ENCODE measurements at places on chromosomes 13 and 19. TPM values are rescaled to one million over a fixed set of nuclear protein-coding genes. Genes with fewer than 3 reads are reported as not detected.

The S1PR5 gene
- not detected for total RNA-seq

The KPNA3 gene
- total RNA-seq: 41.1 TPM

The EDDM13 gene
- not detected for total RNA-seq

The PPAN gene
- 31.4 TPM for total RNA-seq

DNA sequence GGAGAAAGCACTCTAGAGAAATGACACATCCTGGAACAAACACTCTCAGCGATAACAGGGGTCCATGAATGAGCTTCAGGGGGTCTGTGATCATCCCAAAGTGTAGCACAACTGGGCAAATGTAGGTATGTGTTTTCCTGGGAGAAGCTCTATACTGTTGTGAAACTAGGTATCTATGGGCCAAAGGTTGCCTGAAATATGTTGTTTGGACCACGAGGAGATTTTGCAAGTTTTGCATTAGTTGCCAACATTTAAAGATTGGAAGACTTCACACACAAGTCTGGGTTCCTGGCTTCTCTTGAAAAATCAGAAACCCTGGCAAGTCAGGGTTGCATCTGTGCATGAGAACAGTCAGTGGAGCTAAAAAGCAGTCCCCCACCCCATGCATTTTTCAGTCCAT, 26.7 kb upstream of the POU2F2 start:
- DNase-seq: no peak

DNA sequence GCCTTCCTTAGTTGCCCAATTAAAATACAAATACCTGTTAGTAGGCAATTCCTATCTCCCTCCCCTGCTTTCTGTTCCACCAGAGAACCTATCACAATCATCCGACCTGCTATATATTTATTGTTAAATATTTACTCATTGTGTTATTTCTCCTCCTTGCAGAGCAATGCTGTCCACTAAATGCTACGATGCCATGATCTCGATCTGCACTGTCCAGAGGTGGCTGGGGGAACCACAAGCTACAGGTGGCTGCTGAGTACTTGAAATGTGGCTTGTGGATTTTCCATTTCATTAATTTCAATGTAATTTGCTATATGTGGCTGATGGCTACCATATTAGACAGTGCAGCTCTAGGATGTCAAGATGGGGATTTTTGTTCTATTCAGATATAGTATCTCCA, 5.1 kb downstream of the KLK6 start:
- DNase-seq: no peak

DNA sequence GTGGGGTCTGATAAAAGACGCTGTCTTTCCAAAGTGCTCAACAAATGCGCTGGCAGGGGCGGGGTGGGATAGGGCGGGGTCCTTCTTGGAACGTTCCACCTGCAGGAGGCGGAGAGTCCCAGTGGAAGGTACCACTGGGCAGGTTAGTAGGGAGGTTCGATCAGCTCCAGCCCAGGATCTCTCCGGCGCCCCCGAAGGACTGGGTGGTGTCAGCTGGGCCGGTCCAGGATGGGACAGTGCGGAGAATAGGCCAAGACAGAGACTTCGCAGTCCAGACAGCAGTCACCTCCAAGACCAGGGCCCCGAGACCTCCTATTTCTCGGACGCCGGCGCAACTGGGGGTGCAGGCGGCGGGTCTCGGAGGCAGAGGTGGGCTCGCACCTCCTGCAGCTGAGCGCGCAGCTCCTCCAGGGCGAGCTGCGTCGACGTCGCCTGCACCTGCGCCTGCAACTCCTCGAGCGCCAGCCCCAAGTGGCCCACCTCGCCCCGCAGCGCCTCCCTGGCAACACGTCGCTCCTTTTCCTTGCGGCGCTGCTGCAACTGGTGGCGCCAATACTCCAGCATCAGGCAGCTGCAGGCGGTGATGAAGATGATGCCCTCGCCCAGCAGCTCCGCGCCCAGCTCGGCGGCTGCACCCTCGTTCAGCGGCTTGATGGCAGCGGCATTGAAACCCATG, 21.6 kb downstream of the VASP start:
- no peak for DNase-seq

DNA sequence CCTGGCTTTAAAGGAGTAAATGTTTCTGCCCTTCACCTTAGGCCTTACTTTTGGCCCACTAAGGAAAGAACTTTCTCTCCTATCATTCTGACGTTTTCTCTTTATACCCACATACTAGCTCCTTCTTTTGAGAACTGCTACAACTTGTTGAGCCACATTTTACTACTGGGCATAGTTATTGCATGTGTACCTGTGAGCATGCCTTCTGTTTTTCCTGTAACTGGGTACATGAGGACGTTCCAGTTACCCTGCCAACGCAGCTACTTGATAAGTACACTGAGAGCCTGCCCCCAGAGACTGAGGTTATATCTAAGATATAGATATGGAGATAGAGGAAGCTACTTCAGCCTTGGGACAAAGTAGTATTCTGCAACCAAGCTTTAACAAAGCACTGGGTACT, 3.5 kb downstream of the CCDC169 start:
- no peak for DNase-seq

DNA sequence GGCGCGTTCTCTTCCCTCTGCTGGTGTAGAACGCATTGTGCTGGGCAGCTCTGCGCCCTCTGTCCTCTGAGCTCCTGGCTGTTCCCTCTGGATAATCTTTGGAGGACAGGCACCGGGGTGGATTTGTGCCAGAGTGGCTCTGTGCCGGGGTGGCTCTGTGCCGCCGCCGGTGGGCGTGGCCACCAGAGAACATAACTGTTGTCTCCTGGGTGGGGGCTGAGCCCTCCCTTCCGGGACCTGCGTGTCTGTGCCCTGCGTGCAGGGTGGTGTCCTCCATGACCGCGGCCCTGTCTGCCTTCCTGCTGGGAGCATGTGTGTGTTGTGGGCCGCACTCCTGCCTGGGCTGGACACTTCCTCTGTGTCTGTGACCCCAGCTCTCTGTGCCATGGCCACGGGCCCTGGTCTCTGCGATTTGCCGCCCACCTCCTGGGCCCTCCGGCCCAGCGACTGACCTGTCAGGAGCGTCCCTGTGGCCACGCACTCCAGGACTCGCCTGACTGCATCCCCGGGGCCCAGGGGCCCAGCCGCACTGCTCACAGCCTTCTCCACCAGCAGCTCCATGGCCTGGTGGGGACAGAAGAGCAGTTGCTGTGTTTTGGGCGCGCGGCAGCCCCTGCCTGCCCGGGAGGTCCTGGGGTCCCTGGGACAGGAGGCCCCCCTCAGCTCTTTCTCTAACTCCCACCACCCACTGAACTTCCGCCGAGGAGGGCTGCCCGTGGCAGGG, 22.4 kb upstream of the MATK start:
- no peak for DNase-seq

- DNase-seq: no peak
Measured at GRCh38 chr13:75757336-75757735, 121.2 kb downstream of the LMO7 start.

DNA sequence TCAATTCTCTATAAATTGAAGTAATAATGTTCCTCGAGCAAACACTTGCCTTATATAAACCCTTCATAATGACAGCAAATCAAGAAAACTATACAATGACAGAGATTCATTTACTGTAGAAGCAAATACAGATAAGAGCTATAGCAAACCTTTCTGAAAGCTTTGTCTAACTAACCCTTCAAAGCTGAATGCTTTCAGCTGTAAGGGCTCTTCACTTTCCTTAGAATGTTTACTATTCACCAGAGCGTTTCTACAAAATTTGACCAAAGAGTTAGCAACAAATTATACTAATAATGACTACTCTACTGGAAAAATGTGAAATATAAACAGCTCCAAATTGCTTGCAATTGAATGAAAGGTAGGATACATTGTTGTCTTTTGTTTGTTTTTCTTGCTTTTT, 218.1 kb downstream of the SLITRK5 start:
- no peak for DNase-seq

- no peak for DNase-seq
Measured at GRCh38 chr13:20129076-20129475, 31.8 kb downstream of the GJA3 start.

GRCh38 chr13:20217168-20217567, 15.0 kb downstream of the GJB6 start:
- DNase-seq: no peak
